Smooth muscle cell of the umbilical artery (primary cell): ENCODE measurements at places on chromosomes 3 and 15. TPM values are rescaled to one million over a fixed set of nuclear protein-coding genes. Genes with fewer than 3 reads are reported as not detected.

Gene NPAP1
- not detected in 2 replicates for total RNA-seq

Gene ALDH1A3
- 515 and 604 TPM in 2 replicates for total RNA-seq

Gene PLCB2
- 0.28 TPM in 1 of 2 replicates, not detected in the other for total RNA-seq

Gene PEX5L
- total RNA-seq = under 0.01 and 0.51 TPM in 2 replicates

Gene GRAMD1C
- 2.1 and 6.6 TPM in 2 replicates for total RNA-seq

Gene HYAL1
- total RNA-seq = 0.30 and 0.42 TPM in 2 replicates

Gene KCNMB3
- 1.3 and 1.5 TPM in 2 replicates for total RNA-seq

Gene GABRA5
- total RNA-seq = 3.9 and 5.7 TPM in 2 replicates

Gene RYR3
- total RNA-seq = 0.42 TPM in 1 of 2 replicates, not detected in the other

Gene PLSCR5
- not detected in 2 replicates for total RNA-seq

Gene GYG1
- 38.3 and 39.7 TPM in 2 replicates for total RNA-seq

Gene TGM4
- not detected in 2 replicates for total RNA-seq

Gene WDR93
- under 0.01 TPM in 1 of 2 replicates, not detected in the other for total RNA-seq

Gene FBXL2
- 14.8 and 18.0 TPM in 2 replicates for total RNA-seq

Gene RPL39L
- total RNA-seq = 9.2 and 9.6 TPM in 2 replicates

Gene MYRIP
- total RNA-seq = 0.05 TPM in 1 of 2 replicates, not detected in the other

Gene SLC28A2
- total RNA-seq = not detected in 2 replicates

Gene SI
- total RNA-seq = not detected in 2 replicates

Gene NMNAT3
- 0.32 and 0.59 TPM in 2 replicates for total RNA-seq

Gene GABRR3
- not detected in 2 replicates for total RNA-seq

Gene MST1R
- 0.14 and 0.30 TPM in 2 replicates for total RNA-seq

Gene ITPKA
- 0.59 and 1.8 TPM in 2 replicates for total RNA-seq

Gene GOLGA6L10
- total RNA-seq = 0.30 and 0.78 TPM in 2 replicates

Gene XCR1
- total RNA-seq = not detected in 2 replicates

Gene SERPINI2
- total RNA-seq = not detected in 2 replicates

Gene ZNF662
- 1.1 and 1.2 TPM in 2 replicates for total RNA-seq

Gene PLSCR4
- total RNA-seq = 9.3 and 16.0 TPM in 2 replicates
